ENCODE measurements at places on chromosomes 7 and 10. TPM values are rescaled to one million over a fixed set of nuclear protein-coding genes. Genes with fewer than 3 reads are reported as not detected.

FAM13C gene
- 1.5 TPM for polyA plus RNA-seq

GRCh38 chr7:115249080-115249479, 327.2 kb downstream of the MDFIC start:
- no peak for DNase-seq

FAM131B gene
- polyA plus RNA-seq = 0.37 TPM

- no peak for DNase-seq
Observed at GRCh38 chr7:5519515-5519928, 95.9 kb upstream of the TNRC18 start.

DNA sequence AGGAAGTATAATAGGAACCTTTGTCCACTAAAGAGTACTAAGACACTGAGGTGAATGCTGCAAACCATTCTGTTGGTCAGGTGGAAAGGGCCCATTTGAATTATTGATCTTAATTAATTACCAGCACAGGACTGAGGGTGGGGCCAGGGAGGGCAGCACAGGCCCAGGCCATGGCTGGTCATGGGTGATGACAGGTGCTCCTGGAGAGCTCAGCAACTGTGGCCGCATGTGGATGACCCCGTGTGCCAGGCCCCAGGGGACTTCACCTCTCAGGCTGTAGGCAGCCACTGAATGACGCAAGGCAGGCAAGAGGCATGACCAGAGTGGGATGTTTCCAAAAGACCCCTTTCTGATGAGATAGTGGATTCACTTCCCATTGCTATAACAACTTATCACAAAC, 54.2 kb downstream of the HECW1 start:
- no peak for DNase-seq

DNA sequence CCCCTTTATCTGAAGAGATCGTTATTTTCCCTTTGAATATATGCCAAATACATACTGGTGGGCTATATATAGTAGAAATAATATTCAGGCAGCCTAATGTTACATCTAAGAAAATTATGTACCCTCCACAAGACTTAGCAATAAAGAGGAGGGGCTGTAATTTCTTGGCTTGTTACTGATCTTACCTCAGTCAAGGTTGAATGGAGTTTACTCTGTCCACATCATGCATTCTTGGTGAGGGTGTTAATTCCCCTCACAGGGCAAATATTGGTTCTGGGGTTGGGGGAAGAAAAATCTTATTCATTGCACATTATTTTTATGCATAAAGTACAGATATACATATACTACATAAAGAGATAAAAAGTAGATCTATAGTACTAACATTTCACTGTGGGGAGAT, 145.8 kb upstream of the ANK3 start:
- DNase-seq = no peak

OR2A7 gene
- polyA plus RNA-seq = 0.13 TPM

GRCh38 chr10:112985690-112986543, 35.9 kb downstream of the TCF7L2 start:
- DNase-seq = no peak

ZNF282 gene
- polyA plus RNA-seq = 6.7 TPM

DNA sequence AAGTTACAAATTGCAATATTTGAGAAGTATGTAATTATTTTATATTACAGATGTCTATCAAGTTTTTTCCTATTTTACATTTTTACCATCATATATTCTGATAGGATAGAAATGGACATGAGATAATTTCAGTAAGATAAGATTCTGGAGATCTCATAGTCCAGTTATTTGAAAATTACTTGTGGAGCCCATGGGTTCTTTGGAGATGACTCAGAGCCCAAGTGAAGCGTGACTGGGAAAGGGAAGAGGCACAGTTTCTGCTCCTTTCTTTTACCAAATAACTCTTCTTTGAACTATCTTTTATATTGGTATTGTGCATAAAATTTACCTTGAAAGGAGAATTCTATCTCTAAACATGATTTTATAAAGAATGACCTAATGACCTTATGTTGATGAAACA, 2.4 kb downstream of the CD36 start:
- DNase-seq = no peak

GRCh38 chr10:32731527-32731926, 226.5 kb downstream of the ITGB1 start:
- no peak for DNase-seq

DNA sequence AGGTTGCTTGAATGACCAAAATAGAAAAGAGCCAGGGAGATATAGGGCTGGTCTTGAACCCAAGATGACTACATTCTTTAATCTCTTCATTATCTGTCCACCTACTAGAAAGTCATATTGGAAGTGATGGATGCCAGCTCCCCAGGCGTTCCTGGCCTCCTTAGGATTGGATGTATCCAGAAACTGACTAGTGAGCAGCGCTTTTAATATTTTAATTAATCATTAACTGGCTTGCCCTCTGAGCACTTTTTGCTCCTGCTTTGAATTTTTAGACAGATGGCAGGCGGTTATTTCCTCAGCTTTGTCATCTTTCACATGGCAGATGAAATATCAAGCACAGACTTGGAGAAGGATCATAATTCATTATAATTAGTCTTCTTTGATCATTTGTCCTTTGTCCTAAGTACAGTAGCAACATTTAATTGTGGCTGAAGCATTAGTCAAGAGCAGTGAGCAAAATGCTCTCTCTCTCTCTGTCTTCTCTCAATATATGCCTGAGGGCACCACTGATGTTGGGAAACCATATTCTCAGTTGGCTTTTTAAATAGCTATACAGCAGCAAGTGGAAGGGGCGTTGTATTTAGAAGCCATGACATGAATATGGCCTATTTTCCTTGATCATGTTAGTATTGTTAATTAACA, 588.0 kb downstream of the NRG3 start:
- DNase-seq = no peak

SEPTIN7 gene
- polyA plus RNA-seq = 139 TPM

- peak; percentile 35 for DNase-seq
Observed at GRCh38 chr7:66696774-66697191, 43.8 kb upstream of the RABGEF1 start.

DNA sequence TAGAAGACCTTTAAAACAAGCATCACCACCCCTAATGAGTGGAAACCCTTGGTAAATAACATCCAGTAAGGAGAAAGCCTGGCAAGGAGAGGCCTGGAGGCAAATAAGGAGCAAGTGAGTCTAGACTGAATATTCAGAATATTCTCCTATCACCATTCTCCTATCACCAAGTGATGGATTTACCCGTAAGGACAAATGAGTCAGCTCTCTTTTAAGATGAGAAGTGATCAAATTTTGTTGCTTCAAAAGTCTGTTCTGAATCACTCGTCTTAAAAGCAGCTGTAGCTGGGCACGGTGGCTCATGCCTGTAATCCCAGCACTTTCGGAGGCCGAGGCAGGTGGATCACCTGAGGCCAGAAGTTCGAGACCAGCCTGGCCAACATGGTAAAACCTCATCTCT, 28.4 kb downstream of the KIAA1549 start:
- DNase-seq = no peak

GRCh38 chr7:105800849-105801534, 75.4 kb downstream of the ATXN7L1 start:
- DNase-seq = no peak

ERVW-1 gene
- polyA plus RNA-seq = not detected

DNA sequence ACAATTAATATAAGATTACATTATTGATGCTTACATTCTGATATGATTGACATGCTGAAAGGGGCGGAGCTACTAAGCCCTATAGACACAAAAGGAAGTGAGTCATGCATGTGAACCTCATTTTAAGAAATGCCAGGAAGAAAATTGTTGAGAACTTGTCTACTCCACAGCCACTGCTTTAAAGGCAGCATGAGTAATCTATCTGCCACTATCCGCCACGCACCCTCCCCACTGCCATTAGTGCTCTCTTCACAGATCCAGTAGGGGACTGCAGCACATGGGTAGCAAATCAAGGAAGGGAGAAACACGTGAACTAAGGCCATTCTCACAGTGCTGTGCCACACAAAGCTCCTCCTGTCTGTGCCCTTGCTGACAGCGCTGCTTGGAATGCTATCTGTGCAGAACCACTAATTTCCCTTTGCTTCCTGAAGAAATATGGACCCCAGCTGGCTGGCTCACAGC, 524.8 kb downstream of the GRM8 start:
- DNase-seq = no peak

IL6 gene
- polyA plus RNA-seq = 1.1 TPM

ANK3 gene
- 49.1 TPM for polyA plus RNA-seq

ZNF804B gene
- not detected for polyA plus RNA-seq

GRCh38 chr10:56449770-56450169, 88.7 kb upstream of the ZWINT start:
- DNase-seq = no peak

DNA sequence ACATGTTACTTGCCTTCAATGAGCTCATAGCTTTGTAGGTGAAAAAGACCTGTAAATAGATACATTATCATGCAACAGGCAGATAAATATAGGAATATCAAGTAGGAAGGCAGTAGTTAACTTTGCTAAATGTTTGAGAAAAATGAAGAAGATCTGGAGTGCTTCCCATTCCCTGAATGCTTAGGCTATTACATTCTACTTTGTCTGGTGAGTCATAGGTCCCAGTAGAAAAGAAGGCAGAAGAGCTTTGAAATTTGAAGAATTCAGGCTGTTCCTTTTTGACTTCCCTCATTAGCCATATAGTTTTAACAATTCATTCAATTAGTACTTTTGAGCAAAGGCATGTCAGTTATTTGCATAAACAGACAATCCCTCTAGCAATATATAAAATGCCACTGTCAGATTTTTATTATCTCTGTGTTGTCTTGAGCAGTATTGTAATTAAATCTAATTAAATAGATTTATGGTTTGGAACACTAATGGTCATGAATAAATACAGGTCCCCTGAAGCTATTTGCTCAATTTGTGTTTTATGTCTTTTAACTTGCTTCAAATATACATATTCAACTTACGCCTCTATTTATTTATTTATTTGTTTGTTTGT, 875.0 kb downstream of the REEP3 start:
- no peak for DNase-seq

- no peak for DNase-seq
Observed at GRCh38 chr10:78277314-78278057, 243.8 kb downstream of the RPS24 start.
